ENCODE measurements at places on chromosomes 6 and 20.

DNA sequence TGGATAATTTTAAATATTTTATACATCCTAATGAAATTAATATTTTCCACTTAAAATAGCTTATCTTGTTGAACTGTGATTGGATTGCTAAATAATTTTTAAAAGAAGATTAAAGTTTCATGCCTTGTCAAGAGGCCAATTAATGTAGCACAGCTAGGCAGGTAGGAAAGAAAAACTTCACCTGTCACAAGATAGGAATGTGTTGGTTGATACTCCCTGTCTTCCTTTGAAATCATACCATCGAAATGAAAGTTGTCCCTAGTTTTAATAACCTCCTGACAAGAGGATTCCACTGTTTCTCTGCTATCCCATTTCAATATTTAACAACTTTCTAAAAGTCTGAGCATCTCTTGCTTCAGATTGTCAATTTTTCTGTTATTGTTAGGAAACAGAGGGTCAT, 80.8 kb downstream of the BMP6 start:
- no peak for DNase-seq

- DNase-seq: no peak
Observed at GRCh38 chr6:109788687-109789086, 97.6 kb downstream of the FIG4 start.

DNA sequence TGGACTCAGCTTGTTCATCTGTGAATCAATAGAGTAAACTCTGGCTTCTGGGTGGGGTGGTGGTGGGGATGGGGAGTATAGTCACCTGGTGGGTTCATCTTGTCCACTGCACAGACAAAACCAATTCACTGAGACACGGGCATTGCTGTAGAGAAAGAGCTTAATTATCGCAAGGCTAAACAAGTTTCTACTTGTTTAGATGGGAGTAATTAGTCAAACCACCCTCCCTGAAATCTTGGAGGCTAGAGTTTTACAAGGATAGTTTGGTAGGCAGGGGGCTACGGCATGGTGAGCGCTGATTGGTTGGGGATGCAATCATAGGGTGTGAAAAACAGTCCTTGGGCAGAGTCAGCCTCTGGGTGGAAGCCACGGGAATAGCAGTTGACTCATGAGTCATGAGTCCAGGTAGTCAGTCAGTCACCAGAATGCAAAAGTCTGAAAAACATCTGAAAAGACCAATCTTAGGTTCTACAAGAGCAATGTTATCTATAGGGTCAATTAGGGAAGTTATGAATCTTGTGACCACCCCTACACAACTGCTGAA, 77.8 kb downstream of the STMND1 start:
- no peak for DNase-seq

- no peak for DNase-seq
Observed at GRCh38 chr6:116533233-116533957, 12.1 kb downstream of the TRAPPC3L start.

GRCh38 chr6:132818404-132819359, 4.3 kb downstream of the RPS12 start:
- DNase-seq: no peak

GRCh38 chr6:127160484-127160883, 42.0 kb downstream of the RSPO3 start:
- DNase-seq: no peak

DNA sequence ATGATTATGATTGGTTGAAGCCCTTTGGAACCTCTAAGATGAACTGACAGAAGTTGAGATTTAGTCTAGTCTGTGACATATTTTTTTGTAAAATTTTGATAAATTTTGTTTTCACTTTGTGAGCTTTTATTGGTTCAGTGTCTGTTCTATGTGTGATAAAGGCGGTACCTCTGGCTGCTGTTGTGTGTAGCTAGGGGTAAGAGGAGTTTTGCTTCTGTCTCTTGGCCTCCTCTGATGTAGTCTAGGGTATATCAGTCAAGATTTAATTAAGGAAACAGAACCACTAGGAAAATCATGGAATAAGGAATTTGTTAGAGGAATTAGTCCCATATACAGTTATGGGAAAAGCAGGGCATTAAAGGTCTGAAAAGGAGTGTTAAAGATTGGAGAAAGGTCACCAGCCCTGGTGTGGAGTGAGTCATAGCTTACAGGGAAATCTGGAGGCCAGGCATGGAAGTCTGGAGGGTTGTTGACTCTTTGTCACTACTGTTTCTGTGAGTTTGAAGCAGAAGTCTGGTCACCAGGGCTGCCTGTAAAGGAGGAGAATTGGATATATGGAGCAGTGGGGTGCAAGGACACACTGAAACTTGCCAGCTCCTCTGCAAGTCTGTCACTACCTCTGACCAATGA, 28.5 kb downstream of the CDC5L start:
- no peak for DNase-seq

- no peak for DNase-seq
Observed at GRCh38 chr6:49946835-49947234, 17.1 kb downstream of the DEFB114 start.

- no peak for DNase-seq
Observed at GRCh38 chr6:124982669-124983068, 20.4 kb downstream of the RNF217 start.

GRCh38 chr20:42742926-42743325, 446.8 kb downstream of the PTPRT start:
- DNase-seq: no peak

DNA sequence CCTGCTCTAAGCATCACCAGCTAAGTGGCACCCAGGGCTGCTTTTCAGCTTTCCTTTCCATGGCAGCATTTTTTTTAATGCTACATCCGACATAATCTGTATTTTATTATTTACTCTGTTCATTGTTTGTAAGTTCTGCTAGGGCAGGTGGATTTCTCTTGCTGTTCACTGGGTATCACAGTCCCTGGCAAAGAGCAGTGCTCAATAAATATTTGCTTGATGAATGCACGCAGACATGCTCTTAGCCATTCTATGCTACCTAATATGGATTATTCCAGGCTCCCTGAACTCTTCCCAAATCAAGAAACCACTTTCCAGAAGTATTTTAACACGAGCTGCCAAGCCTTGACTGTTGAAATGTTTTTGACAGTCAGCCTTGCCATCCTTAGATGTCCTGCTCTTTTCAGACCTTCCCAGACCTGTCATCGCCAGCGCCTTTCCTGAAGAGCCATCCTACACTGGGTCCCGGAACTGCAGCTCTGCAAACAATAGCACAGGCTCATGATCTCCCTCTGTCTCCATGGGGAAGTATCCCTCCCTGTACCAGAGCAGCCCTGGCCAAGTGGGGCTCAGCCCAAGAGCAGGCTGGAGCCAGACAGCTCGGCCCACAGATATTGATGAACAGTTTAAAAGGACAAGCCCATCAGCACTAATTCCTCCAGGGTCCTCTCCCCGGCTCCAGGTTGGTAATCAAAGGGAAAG, 136.5 kb upstream of the CDH4 start:
- no peak for DNase-seq

- DNase-seq: no peak
Observed at GRCh38 chr20:20214757-20215275, 153.1 kb upstream of the INSM1 start.

DNA sequence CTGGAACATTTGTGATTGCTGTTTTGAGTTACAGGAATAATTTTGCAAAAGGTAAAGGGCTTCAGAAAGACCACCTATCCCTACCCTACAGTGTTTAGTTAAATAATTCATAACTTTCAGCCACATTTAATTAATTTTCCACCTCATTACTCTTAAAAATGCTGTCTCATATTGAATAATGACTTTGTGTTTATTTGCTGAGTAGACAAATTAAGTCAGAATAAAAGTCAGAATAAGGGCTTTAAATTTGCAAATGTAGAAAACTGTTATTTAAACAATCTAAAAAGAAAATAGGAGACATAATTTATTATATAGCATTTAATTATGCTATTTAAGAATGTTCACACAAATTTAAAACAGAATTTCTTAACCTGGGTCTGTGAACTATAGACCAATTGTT, 293.7 kb upstream of the RIMS1 start:
- no peak for DNase-seq

- no peak for DNase-seq
Observed at GRCh38 chr20:63877755-63878470, 12.8 kb downstream of the TPD52L2 start.

DNA sequence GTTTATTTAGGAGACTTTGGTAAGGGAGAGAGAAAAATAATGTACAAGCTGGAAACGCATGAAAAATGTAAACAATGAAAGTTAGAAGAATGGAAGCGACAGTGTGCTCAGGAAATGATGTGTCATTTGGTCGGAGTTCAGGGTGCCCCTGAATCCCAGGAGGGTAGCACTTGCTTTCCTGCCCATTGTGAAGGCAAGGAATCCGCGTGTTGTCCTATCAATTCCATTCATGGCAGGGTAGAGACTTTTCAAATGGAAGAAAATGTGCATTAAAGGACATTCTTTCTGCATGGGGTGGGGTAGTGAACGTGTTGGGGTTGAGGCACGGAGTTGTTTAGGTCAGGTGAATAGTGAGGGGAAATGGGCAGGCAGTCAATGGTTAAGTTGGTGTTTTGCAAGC, 33.7 kb downstream of the GCNT2 start:
- DNase-seq: no peak

DNA sequence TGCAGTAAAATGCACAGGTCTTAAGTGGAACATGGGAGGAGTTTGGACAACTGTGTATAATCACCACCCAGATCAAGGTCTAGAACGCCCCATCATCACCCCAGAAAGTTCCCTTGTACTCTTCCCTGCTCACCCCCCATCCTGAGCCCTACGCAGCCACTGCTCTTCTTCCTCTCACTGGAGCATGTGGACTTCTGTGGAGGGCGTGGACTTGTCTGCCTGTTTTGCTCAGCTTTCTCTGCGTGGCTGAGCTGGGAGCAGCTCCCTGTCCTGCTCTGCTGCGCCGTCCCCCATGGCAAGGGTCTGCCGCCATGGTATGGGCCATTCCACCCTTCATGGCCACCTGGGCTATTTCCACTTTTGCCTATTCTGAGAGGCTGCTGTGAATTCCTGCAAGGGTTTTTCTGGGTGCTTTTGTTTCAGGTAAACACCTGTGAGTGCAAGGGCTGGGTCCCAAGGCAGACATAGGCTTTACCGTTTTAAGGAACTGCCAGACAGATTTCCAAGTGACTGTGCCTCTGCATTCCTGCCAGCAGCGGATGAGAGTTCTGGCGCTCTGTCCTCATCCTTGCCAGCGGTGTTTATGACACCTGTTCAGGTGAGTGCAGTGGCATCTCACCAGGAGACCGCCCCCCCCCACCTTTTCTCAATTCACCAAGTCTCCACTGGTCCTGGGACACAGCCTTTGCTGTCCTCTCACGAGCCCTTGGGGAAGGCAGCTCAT, 19.7 kb downstream of the PCK1 start:
- no peak for DNase-seq

DNA sequence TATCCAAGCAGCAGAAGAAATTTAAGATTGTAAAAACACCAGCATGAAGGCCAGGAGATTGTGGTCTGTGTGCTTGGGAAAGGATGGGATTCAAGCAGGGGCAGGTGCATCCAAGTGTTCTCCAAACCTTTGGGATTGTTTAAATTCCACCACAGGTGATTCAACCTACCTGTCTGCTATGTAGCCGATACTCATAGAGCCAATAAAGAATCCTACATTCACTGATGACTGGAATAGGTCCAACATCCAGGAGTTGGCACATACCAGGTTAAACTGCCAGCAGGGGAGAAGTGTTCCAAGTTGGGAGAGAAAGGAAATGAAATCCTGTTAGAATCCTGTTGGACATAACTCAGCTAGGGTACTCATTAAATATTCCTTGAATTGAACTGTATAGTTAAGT, 2.2 kb downstream of the SLC22A2 start:
- DNase-seq: no peak

- DNase-seq: peak; percentile 20
Observed at GRCh38 chr6:107115695-107116327, 496 bp upstream of the BEND3 start.
